Bronchial epithelial cell (primary cell): ENCODE measurements at places on chromosomes 3 and 15.

GRCh38 chr3:31896648-31897433 is 84.2 kb downstream of the OSBPL10 start:
- no peak for DNase-seq

- DNase-seq: peak; percentile 28
Observed at GRCh38 chr3:186511245-186511644, 32.9 kb downstream of the CRYGS start.

GRCh38 chr3:119659606-119660291 is 640 bp downstream of the POPDC2 start:
- no peak for DNase-seq

DNA sequence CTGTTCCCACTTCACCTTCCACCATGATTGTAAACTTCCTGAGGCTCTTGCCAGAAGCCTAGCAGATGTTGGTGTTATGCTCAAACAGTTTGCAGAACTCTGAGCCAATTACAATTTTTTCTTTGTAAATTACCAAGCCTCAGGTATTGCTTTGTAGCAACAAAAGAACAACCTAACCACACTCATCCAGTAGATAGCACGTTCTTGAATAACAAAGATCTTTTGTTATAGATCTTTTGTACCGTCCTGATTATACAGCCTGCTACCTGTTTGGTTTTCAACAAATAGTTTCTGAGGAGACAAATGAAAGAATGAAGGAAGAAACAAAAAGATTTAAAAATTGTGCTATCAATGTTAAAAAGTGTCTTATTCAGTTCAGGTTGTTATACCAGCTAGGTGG is 474.7 kb upstream of the ALCAM start:
- no peak for DNase-seq

DNA sequence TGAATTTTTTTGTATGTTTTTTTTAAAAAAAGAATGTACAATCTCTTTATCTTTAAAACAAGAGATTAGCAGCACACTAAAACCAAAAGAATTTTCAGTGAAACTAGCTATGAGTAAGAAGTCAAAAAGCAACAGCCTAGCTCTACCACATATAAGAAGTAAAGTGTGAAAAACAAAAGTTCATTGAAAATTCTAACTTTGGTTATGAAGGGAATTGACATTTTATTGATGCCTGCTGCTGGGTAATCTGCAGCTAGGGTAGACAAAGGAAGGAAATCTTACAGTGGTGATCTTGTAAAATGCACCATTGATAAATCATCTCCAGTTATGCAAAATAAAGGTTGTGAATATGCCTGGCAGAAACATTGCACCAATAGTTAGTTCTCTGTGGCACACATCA is 37.8 kb upstream of the FOXB1 start:
- no peak for DNase-seq

DNA sequence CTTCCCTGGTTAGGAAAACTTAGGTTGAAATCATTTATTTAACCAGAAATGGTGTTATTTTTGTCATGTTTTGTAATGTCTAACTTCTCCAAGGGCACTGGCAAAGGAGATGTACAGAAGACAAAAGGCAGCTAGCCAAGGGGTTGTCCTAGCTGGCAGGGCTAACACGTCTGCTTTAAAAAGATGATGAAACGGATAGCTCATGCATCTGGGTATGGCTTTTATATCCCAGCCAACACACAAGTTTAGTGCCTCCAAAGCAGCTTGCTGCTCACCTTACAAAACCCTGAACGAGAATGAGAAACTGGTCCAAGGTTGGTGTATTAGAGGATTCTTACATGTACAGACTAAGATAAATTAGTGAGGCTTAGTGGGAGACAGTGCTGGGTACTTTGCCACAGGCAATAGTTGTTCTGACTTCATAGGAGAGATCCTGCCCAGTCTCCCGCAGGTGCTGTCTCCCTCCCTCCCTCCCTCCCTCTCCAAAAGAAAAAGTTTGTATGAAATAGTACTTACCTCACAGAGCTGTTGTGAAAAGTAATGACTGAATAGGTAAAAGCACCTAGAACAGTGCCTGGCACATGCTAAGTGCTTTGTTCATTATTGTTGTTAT is 47.8 kb downstream of the KCNMB2 start:
- DNase-seq: no peak

DNA sequence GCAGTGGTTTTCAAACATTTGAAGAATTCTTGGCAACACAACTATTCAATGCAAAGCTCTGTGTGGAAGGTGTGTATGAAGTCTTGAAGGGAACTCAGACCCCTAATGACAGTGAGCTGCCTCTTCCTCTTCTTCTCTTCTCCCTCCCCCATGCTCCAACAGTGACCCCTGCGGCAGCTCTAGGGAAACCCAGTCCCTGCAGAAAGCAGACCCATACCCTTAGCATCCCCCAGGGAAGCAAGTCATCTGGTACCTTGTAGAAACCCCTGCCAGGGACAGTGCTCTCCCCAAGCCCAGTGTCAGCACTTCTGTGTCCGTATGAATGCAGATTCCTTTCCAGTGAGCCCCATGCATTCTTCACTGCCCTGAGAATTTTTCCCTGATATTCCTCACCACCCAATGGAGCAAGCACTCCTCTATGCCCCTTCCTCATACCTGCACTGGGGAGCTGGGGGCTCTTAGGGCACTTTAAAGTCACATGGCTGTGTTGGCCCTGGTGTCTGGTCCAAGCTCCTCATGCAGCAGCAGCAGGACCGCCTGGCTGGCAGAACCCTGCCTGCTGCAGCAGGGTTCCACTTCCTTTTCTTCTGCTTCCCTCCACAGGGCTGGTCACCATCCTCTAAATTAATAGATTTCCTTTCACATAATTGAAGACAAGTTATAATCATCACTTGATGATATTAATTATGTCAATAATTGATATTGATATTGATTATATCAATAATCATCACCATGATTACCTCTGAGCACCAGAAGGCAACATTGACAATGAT is 442.5 kb downstream of the EPHB1 start:
- no peak for DNase-seq

DNA sequence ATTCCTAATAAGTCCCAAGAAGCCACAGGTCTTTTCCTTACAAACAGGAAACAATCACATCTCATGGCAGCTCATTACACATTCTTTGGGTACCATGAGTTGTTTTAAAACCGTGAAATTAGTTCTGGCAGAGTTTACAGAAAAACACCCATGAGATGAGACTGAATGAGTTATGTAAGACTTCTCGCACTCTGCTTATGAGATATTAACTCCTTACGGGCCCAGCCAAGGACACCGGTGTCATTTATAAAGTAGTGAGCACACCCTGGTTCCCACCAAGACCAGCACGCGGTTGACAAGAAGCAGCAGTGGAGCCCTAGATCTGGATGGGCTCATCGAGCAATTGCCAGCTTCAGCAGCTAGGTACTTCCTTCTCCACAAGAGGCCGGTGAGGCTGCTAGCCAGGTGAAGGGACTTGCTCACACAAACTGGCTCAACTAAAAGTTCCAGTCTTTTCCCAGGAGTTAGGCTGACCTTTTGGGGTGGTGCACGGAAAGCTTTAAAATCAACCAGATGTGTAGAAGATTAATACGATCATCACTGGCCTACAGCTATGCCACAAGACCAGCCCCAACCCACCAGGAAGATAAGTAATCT is 318.6 kb upstream of the ICE2 start:
- DNase-seq: no peak
